ENCODE measurements at places on chromosomes 4 and X.

GRCh38 chr4:39699687-39700409 is 1.9 kb downstream of the UBE2K start:
- DNase-seq: peak; percentile 43

GRCh38 chrX:74431797-74432196 is 10.5 kb downstream of the SLC16A2 start:
- DNase-seq: no peak

DNA sequence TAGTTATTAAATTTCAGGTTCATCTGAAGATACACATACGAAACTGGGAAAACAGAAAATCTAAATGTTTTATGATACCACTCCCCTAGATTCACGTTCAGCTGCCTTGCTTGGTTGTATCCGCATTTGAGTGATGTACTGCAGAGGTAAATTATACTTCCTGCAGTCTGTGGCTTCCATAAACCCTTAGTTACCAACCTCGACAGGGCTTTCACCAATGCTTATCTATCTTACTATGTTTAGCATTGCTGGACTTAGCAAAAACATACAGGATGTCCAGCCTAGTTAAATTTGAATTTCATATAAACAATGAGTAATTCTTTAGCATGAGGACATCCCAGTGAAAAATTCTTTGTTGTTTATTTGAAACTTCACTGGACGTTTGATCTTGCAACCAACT is 108.8 kb downstream of the TMA16 start:
- no peak for DNase-seq

GRCh38 chrX:131677655-131678628 is 134.1 kb downstream of the OR13H1 start:
- DNase-seq: peak; percentile 41

DNA sequence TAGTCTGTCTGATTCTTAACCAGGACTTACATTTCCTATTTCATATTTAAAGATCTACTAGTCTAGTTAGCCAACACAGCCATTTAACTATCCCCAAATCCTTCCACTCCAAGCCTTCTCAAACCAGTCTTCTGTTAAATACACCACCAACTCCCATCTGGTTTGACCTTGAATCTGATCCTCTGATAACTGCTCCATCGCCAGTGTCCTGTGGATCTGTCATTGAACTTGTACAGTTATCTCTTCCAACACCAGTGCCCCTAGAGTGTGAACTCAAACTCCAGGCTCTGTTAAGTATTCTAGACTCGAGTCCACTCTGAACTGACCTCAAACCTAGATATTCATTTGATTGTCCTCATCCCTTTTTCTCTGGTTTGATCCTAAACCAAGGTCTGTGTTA is 14.4 kb downstream of the WDR13 start:
- DNase-seq: no peak

GRCh38 chr4:114296126-114296525 is 302.5 kb upstream of the UGT8 start:
- no peak for DNase-seq

DNA sequence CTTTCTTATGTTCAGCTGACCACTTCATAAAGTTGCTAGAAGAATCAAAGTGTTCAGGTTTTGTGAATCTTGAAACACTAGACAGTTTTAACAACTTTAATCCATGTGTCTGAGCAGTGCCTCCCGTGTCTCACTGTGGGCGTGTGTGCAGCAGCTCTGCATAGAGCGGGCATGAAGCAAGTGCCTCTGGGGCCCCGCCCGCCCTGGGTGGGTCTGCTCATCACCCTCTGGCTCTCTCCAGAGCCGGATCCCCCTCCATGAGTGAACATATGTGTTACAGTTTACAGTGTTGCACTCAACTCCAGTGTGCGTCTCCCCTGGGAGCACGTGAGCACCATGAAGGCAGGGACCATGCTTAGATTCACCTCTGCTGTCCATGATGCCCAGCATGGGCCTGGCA is 37.6 kb upstream of the CRMP1 start:
- no peak for DNase-seq

GRCh38 chrX:10447564-10448214 is 172.7 kb downstream of the MID1 start:
- no peak for DNase-seq

DNA sequence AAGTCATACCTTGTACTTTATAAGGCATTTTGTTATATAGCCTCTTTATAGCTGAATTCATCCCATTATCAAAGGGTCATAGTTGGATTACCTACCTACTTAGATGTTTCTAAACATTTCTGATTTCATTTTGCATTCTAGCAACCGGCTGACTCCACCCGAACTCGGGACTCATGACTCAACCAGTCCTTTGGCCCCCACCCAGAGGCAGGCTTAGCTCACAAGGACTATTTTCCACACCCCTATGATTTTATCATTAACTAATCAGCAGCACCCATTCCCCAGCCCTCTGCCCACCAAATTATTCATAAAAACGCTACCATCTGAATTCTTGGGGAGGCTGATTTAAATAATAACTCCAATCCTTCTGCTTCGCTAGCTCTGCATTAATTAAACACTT is 79.9 kb upstream of the EGFL6 start:
- DNase-seq: peak; percentile 61

DNA sequence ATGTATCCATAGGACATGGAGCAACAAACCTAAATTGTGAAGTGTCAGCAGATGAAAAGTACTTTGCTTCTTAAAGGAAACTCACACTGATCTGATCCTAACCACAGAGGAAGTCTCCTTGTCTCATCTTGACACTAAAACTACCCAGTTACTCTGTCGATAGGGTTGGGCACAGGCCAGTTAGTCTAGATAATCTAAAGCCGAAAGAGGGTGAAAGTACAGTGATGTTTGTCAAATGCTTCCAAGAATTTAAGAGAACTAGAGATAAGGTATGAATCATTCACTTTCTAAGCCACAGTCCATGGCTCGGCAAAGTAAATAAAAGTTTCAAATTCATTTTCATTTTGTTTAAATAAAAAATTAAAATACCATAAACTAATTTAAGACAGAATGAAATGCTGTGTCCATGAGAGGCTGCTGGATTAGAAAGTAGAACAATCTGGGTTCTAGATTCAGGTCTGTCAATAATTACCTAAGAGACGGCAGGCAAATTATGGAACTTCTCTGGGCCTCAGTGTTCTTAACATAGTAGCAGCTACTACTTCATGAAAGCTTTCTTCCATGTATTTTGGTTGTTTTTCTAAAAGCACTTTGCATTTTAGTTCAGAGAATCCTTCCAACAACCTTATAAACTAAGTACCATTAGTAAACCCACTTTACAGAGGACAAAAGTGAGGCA is 176.7 kb downstream of the LDB2 start:
- peak; percentile 76 for DNase-seq

DNA sequence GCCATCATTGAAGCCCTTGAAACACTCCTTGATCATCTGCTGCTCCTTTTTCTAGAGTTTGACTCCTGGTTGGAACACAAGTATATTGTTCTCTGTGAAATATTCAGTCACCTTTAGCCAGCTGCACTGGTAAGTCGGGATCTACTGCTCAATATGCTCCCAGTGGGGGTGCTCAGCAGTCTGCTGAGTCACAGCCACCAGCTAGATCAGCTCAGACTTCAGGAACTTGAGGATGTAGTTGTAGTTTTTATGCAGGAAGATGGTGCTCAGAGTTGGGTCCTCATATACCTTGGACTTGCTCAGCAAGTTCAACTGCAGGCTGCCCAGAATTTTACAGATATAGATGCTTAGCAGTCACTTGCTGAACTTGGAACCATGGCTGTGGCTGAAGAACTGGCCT is 202.5 kb upstream of the RPL34 start:
- no peak for DNase-seq

DNA sequence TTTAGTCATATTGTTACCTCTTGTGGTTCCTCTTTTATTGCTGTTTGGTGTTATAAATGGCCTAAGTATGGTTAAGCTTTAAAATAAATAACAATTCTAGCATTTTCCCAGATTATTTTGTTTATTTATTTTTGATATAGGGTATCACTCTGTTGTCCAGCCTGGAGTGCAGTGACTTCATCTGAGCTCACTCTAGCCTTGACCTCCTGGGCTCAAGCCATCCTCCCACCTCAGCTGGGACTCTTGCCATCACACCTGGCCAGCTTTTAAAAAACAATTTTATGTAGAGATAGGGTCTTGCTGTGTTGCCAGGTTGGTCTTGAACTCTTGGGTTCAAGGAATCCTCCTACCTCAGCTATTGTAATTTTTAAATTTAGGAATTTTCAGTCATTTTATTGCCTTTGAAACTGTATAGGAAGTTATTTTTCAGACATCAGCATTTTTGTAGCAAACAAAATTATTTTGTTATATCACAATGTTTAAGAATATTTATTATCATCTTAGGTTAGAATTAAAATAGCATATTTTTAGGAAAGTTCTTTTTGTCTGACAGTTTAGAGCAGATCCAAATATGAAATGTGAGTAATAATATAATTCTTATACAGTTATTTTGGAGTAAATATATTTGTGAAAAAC is 66.3 kb upstream of the RHOH start:
- no peak for DNase-seq

- no peak for DNase-seq
Observed at GRCh38 chr4:82043081-82043808, 330.5 kb downstream of the HNRNPD start.

GRCh38 chr4:137664046-137664387 is 131.7 kb upstream of the PCDH18 start:
- DNase-seq: peak; percentile 90

DNA sequence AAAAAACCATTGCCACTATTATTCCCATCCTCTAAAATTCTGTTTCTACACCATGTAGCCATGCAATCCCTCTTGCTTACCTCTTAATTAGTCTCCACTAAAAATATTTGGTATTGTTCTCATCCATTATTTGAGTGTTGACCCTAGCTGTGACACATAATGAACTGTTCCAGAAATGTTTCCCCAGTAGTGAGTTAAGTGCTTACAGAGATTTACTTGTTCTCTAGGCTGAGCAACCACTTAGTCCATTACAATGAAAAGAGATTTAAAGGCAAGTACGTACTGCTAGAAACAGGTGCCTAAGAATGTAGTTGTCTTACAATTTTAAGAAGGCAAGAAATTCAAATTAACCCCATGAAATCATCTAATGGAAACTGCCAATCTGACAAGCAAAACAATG is 112.7 kb upstream of the PTPN13 start:
- DNase-seq: no peak

DNA sequence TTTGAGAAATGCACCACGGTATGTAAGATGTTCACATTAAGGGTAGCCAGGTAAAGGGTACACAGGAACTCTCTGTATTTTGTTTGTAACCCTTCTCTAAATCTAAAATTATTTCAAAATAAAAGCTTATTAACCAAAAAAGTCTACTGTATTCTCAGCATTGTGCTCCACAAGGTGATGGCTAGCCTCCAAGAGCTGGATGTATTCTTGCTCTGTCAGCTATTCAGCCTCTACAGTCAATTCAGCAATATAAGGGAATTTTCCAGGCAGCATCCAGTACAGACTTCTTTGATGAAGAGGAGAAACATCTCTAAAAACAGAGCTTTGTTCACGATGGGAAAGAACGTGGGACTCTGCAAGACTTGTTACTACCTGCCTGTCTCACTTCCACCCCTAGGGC is 63.5 kb upstream of the MAOA start:
- no peak for DNase-seq

DNA sequence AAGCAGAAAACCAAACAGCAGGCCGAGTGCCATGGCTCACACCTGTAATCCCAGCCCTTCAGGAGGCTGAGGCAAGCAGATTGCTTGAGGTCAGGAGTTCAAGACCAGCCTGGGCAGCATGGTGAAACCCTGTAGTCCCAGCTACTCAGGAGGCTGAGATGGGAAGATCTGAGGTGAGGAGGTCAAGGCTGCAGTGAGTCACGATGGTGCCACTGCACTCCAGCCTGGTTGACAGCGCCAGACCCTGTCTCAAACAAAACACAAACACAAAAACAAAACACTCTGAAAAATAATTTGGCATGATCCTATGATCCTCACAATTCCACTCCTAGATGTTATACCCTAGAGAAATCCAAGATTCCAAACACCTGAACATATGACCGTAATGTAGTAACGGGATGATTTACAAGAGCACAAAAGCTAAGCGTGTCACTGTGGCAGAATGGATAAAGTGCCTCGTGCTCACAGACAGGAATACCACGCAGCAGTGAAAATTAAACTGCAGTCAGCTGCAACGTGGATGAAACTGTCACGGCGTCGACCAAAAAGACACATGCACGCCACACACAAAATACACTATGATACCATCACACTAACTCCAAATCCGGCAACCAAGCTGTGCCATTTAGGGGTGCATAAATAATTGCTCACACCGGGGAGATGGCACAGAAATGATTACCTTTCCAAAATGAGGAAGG is 1.7 kb downstream of the NELFA start:
- DNase-seq: no peak

- DNase-seq: no peak
Observed at GRCh38 chrX:107107459-107107858, 11.2 kb downstream of the RBM41 start.

GRCh38 chr4:8506373-8507195 is 66.0 kb downstream of the TRMT44 start:
- peak; percentile 46 for DNase-seq

- peak; percentile 90 for DNase-seq
Observed at GRCh38 chr4:84719115-84719514, 136.2 kb downstream of the CDS1 start.

DNA sequence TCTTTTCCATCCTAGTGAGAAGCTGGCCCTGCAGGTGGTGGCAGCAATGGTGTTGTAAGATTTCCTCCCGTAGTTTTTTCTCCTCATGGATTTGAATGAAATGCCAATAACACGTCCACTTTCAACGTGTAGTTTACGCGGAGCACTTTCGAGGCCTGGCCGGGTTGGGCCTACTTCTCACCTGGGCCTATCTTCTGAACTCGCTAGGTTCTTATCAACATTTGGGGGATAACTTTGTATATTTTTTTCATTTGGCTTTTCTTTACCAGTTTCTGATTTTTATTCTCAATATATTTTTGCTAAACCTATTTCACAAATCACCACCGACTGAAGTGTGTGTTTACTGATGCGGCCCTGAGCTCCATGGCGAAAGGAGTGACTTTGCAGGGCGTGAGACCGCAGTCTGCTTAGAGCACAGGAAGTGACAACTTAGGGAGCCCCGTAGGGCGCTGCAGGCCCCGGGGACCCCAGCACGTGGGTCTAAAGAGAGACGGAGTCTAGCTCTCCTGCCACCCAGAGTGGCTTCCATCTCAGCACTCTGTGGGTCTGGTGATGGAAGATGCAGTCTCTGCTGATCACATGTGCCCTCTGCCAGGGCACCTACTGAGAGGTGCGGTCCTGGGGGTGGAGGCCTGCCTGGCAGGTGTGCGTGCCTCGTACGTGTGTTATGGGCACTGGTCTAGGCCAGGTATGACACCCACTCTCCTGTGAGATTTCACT is 29.1 kb downstream of the NELFA start:
- no peak for DNase-seq

- DNase-seq: no peak
Observed at GRCh38 chr4:173247321-173247720, 78.7 kb downstream of the GALNT7 start.

DNA sequence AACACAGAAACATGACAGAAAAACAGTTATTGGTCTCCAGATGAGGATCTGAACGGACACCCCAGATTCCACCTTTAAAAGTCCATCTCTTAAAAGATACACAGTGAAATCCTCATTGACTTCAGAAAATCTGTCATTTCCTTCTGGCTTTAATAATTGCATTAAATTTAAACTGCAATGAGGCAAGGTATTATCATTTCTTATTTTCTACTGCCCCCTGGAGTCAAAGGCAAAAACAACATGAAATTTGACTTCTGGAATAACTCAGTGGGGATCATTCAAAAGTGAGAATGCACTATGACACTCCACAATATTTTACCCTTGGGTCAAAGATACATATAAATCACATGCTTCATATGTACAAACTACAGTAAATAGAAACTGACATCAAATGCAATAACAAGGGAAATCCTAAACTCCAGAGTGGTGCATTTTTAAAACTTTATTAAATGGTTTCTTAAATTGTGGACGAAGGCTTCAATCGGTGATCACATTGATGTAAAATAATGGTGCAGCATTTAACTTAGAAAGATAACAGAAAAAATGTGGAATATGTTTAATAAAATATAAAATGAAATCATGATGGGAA is 56.4 kb upstream of the SPANXN1 start:
- peak; percentile 40 for DNase-seq

Measured in adipocyte (in vitro differentiated cells).